ENCODE measurements at places on chromosomes 4 and X.

DNA sequence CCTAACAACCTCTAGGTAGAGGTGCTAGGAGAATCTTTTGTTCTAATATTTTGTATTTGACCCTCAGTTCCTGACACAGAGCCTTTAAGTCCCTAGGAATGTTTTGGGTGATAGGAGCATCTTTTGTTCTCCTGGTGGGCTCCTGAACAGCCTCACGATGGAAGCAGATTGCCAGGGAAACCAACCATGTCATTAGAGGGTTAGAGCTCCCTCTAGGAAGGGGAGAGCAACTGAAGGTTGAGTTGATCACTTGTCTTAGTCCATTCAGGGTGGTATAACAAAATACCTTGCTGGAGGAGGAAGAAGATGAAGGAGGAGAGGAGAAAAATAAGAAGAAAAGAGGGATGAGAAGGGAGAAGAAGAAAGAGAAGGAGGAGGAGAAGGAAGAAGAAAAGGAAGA, 9.2 kb downstream of the VCX start:
- DNase-seq, result no peak

DNA sequence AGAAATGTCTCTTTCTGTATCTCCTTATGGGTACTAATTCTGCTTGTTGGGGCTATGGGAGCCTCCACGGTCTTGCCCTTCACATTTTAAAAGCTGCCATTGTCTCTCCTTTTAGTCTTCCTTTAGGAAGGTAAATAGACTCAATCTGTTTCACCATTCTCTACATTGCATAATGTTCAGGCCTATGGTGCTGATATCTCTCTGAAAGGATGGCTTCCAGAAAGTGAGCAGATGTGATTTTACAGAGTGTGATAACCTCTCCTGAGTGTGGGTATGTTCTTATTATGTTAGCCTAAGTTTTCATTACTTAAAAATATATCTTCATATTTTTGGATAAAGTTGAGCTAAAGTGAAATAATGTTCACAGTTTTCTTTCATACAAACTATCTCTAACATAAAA, 254.0 kb upstream of the PITX2 start:
- no peak for DNase-seq

DNA sequence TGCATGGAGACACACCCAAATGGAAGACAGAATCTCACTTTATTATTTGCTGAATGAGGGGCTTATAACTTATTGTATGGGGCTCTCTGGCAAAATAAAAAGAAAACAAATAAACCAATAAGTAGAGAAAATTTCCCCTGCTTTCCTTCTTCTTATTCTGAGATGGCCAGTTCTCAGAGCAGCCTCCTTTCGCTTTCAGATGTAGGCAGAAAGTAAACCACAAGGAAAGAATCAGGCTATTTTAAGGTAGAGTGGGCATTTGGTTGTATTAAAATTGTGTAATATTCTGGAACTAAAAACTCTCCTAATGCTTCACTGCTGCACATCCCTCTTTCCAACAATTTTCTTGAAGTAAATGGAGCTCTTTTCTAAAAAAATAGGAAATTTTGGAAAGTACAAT, 241.8 kb downstream of the GALNTL6 start:
- DNase-seq, result no peak

GRCh38 chr4:74962584-74962983, 29.7 kb downstream of the PARM1 start:
- no peak for DNase-seq

- DNase-seq, result peak; percentile 79
Observed at GRCh38 chrX:134520860-134521390, 61.0 kb downstream of the HPRT1 start.

DNA sequence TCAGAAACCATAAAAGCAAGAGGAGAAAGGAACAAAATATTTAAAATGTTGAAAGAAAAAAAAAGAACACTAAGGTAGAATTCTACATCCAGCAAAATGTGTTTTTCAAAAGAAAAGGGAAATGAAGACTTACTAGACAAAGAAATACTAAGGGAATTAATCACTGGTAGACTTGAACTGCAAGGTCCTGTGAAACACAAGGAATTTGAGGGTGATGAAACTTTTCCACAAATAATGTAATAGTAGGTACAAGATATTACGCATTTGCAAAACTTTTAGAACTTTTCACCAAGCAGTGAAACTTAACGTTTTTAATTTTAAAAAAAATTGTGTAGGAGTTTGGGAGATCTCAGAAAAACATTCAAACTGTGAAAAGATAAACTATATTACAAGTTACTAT, 180.3 kb upstream of the MAGEB16 start:
- DNase-seq, result no peak

DNA sequence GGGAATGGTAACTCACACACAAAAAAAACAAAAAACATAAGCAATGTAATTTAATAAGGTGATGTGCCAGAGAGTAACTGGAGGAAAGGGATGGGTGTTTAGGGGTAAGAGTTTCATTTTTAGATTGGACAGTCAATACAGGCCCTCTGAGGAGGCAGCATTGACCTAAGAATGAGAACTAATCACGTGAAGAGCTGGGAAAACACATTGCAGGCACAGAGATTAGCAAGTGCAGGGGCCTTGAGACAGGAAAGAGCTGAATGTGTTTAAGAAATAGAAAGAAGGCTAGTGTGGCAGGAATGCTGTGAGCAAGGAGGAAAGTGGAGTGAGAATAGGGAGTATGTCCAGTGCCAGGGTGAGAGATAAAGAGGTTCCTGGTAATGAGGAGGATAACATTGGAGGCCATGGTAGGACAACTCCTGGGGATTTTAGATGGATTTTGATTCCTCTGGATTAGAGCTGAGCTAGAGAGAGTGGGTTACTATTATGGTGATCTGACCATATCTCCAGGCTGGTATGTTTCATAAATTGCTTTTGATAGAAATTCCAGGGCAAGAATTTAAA, 17.6 kb downstream of the PDLIM5 start:
- DNase-seq, result no peak

- peak; percentile 38 for DNase-seq
Observed at GRCh38 chr4:103915224-103915869, 195.6 kb upstream of the TACR3 start.

- no peak for DNase-seq
Observed at GRCh38 chr4:120130786-120131185, 64.1 kb upstream of the MAD2L1 start.

- no peak for DNase-seq
Observed at GRCh38 chr4:164252286-164252685, 501.6 kb upstream of the SMIM31 start.

Data from hematopoietic multipotent progenitor cell treated with erythropoietin and hydrocortisone succinate and interleukin-3 and kit ligand, for 4 days (in vitro differentiated cells).